ENCODE measurements at places on chromosomes 1 and 21.

DNA sequence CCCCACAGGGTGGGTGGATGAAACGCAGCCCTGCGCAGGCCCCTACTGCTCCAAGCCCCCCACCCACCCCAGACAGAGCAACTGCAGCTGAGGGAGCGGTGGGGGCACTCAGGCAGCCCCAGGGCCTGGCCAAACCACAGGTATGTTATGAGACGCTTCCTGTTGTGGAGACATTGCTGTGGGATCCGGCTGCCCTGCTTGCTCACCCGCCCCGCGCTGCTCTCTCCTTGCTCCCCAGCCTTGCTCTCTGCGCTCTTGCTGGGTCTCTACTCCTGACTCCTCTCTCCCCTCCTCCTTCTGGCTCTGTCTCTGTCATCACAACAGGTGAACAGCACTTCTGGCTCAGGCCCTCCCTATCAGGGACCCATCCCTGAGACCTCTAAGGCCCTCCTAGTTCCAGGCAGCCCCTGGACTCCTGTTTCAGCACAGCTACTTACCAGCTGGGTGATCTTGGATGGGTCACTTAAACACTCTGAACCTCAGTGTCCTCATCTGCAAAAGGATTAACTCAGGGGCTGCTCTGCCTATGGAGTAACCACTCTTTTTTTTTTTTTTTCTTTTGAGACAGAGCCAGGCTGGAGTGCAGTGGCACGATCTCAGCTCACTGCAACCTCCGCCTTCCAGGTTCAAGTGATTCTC is 15.9 kb downstream of the COL8A2 start:
- no peak for DNase-seq

DNA sequence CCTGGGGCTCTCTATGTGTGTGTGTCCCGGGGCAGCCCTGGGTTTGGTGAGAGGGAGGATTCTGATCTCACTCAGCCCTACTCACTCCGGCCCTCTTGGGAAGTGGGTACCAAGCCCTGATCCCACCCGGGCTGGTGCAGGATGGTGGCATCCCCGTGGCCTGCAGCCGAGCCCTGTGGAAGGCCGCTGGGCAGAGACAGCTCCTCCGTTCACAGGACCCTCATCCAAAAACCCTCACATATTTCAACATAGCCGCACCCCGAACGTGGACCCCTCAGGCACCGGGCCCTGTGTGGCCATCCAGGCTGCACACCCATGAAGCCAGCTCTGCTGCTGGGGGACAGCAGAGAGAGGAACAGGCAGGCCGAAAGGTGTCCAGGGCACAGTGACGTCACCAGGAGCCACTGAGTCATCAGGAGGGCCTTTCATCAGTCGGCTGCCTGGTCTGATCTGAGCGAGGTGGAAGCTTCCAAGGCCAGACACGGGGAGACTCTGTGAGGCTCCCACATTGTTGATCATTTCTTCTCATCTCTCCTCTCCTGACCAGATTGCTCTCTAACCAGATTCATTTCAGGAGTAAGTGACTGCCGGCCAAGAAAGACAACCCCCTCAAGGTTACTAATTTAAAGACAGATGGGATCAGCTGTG is 16.2 kb upstream of the GPR157 start:
- no peak for DNase-seq

GRCh38 chr1:37752583-37753471 is 12.1 kb downstream of the EPHA10 start:
- DNase-seq = no peak

DNA sequence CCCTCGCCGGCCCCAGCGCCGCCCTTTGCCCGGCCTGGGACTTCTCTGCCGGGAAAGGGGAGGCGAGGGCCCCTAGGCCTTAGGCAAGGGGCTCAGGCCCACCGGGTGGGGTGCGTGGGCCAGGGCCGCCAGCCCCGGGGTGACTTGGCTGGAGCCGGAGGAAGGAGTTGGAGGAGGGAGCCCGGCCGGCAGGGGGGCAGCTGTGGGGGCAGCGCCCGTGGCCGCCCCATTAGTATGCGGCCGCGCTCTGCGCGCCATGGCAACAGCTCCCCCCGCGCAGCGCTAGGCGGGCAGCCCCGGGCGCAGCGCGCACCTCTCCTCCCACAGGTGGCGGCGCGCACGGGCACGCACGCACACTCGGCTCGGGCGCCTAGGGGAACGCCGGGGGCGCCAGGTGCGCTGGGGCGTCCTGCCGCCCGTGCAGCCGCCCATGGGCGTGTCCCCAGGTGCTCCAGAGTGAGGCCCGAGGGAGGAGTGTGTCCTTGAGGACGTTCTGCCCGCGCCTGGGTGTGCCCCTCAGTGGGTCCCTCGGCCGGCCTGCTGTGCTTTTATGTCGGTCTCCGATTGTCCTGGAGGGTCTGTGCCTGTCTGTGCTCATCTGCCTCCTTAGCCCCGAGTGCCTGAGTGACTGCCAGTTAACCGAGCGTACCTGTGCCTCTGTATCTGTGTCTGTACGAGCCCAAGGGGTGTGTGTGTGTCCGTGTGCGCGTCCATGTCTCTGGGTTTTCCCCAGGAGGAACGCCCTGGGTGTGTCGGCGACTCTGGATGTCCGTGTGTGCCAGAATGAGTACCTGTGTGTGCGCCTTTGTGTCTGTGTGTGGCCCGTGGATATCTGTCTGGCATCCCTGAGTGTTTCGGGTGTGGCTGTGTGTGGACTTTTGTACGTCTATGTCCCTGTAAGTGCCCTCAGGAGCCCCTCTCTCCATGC is 38.2 kb upstream of the WASF2 start:
- peak; percentile 57 for DNase-seq

- no peak for DNase-seq
These were observed 8.0 kb upstream of the FAM20B start for GRCh38 chr1:179017383-179018326.

DNA sequence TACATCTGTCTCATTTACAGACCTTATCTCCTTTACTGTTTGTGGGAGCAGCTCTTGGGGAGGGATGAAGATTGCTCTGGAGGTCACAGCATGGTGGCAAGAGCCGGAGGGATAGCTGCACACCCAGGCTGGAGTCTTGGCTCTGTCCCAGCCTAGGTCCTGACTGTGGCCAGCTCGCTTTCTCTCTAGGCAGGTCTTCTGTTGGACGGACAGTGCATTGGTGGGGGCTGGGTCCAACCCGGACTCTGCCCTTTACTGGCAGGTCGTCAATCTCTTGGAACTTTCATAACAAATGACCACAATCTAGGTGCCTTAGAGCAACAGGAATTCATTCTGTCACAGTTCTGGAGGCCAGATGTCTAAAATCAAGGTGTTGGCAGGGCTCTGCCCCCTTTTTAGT is 319.8 kb upstream of the C1orf174 start:
- no peak for DNase-seq

GRCh38 chr1:158328426-158328825 is 2.9 kb downstream of the CD1B start:
- no peak for DNase-seq

DNA sequence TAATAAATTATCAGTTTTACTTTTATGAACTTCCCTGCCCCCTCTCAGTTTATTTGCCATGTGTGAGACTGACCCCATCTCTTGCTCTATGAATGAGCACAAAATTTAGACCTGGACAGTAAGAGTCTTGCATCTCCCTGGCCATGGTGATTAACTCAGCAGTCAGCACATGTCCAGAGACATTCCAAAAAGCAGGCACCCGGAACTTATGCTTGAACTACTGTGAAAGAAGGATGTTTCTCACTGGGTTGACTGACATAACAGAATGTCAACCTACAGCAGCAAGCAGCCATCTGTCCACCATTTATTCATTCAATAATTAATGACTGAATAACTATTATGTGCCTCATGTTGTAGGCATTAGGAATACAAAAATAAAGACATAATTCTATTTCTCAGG is 11.3 kb upstream of the SEC16B start:
- no peak for DNase-seq

DNA sequence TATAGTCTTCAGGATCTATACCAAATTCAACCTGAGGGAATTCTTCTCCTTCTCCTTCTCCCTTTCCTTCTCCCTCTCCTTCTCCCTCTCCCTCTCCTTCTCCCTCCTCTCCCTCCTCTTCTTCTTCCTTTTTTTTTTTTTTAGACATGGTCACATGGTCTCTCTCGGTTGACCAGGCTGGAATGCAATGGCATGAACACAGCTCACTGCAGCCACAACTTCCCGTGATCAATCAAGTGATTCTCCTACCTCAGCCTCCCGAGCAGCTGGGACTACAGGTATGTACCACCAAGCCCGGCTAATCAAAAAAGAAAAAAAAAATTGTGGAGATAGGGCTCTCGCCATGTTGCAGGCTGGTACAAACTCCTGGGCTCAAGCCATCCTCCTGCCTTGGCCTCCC is 51.5 kb downstream of the DNAI4 start:
- DNase-seq = no peak

DNA sequence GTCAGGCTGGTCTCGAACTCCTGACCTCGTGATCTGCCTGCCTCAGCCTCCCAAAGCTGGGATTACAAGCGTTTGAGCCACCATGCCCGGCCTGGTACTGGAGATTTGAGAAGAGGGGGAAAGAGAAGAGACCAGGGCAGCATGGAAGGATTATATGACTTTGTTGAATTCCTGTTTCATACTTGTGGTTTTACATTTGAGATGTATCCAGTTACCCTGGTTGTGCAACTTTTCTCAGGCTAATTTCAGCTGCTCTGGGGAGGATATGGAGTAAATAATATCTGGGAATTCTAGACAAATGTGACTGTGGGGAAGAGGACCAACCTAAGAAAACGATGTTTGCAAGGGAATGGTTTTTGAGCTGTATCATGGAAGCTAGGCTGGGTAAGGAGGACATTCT is 89.5 kb upstream of the GREM2 start:
- DNase-seq = no peak

DNA sequence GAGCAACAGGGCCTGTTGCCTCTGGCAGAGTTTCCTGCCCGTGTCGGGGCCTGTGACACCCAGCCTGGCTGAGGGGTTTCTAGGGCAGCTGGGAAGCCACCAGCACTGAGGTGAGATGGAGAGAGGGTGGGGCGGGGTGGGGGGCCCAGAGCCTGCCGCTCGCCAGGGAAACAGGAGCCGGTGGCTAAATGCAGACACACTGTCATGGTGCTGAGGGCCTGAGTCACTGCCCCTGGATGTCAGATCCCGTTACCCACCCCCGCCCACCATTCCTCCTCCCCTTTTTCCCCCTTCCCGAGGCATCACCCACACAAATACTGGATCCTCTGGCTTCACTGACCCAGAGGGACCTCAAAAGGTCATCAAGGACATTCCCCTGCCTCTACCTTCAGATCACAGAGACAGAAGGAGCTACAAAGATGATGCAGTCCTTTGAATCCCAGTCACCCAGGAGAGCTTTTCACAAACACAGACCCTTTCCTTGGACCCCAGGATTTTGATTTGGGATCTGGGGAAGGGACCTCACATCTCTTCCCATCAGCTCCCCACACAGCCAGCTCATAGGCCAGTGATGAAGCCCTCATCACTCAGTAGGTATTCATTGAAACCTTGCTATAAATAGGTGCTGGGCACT is 1.9 kb upstream of the HSPB7 start:
- no peak for DNase-seq

GRCh38 chr1:245434280-245434679 is 279.5 kb downstream of the KIF26B start:
- DNase-seq = no peak

DNA sequence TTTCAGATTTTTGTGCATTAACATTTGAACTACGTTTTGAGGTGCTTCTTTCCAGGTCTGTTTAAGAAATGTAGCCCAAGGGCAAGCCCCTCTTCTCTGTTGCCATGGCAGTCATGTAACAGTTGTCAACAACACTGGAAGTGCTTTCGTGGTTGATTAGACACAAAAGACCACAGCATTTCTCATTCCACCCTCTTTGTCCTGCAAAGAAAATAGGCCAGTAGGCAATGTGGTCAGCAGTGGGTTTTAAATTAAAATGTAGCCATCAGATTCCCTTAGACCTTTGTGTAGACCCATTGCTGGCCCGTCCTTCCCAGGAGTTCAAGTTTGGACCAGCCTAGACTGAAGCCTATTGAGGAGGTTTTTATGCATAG is 35.4 kb downstream of the VANGL1 start:
- no peak for DNase-seq

- DNase-seq = no peak
These were observed 180.4 kb downstream of the FGGY start for GRCh38 chr1:59477286-59477685.

DNA sequence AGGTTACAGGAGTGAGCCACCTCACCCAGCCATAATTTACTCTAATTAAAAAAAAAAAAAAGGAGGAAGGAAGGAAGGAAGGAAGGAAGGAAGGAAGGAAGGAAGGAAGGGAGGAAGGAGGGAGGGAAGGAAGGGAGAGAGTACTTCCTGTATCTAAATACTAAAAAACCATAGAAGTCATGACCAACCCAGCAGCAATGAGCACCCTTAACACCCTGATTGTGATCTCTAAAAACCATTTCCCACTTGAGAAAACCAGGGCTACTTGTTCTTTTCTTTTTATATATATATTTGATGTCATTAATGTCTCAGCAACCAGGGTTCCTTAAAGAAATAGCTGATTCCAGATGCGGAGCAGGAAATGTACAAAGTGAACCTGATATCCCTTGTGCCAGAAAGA is 31.2 kb downstream of the ARID4B start:
- DNase-seq = no peak

- no peak for DNase-seq
These were observed 30.9 kb downstream of the FAM163A start for GRCh38 chr1:179774000-179774399.

- DNase-seq = no peak
These were observed 444.8 kb downstream of the KIF26B start for GRCh38 chr1:245599371-245600174.

DNA sequence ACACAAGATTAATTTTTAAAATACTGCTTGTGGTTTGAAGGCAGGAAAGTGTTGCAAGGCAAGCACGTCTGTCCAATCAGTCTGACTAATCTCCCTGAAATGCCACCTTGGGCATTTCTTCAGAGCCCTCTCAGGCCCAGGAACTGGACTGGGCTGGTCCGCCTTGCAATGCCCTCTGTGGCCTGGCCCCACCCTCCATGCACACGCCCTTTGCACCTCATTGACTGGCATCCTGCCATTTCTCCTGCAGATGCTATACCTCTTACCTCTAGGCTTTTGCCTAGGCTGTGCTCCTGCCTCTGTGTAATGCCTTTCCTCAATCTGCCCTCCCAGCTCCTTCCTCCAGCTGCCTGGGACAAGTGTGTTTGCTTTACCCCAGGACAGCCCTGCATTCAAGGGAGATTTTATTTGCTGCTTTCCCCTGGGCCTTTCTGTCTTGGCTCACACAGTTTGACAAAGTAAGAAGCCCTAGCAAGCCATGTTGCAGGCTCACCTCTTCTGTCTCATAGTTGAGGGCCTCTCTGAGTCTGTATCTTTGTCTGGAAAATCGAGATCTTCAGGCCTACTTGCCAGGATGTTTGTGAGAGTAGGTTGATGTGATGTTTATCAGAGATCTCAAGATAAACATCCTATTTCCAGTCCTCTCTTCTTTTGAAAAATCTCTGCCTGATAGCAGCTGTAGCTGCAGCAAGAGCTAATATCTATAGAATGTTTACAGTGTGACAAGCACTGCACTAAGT is 149.2 kb upstream of the JUN start:
- DNase-seq = no peak

GRCh38 chr1:214233856-214234634 is 46.9 kb upstream of the SMYD2 start:
- no peak for DNase-seq

- no peak for DNase-seq
These were observed 89.9 kb upstream of the CXADR start for GRCh38 chr21:17422931-17423330.

- DNase-seq = no peak
These were observed 2.4 kb downstream of the GUCA2A start for GRCh38 chr1:42162181-42162580.

- no peak for DNase-seq
These were observed 25.4 kb downstream of the ST6GALNAC5 start for GRCh38 chr1:76892675-76893074.

All from mesothelial cell of epicardium (in vitro differentiated cells).